Hindlimb muscle (tissue), 1 donor: ENCODE measurements at places on chromosomes 7 and 10. TPM values are rescaled to one million over a fixed set of nuclear protein-coding genes. Genes with fewer than 3 reads are reported as not detected.
A peak's percentile ranks its signal among the peaks of the same experiment; 100 is the strongest.

GRCh38 chr7:80804589-80804988 lies 114.3 kb downstream of the SEMA3C start:
- no peak for DNase-seq

GRCh38 chr7:36726311-36726710 lies 2.0 kb upstream of the AOAH start:
- no peak for DNase-seq

NXPH1 gene
- not detected for polyA plus RNA-seq

GRCh38 chr7:128408709-128409595 lies 830 bp downstream of the IMPDH1 start:
- no peak for DNase-seq

TFPI2 gene
- 1.8 TPM for polyA plus RNA-seq

PPIA gene
- 647 TPM for polyA plus RNA-seq

DNA sequence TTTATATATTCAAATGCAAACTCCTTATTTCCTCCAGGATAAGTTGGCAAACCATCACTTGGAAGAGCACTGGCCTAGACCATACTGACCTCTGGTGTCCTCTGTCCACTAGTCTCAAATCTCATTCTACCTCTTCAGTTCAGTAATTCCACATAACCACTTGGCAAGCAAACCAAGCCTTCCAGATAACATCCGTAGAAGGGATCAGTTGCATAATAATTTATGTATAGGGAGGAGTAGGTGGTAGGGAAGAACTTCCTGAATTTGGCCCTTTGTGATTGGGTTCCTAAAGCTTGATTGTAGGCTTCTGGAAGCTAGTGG lies 55.0 kb downstream of the WAC start:
- peak; percentile 46 for DNase-seq

GRCh38 chr7:136194878-136195277 lies 217.7 kb upstream of the MTPN start:
- DNase-seq, result no peak

TMEM273 gene
- polyA plus RNA-seq, result 6.3 TPM

DNA sequence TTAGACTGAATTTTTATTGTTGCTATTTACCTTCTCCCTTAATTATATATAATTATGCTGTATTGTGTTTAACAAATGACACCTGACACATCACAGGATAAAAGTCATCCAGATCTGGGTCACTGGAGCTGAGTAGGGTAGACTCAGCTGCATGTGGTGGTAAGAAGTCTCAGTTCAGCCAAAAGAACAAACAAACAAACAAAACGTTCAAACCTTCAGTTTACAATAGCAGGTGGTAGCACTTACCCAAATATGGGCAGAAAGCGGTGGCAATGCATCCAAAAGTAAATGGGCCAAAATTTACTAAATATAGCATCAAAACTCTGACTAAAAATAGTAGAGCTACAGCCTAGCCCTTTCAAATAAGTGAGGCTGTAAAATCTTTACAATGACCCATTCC lies 42.2 kb downstream of the ZWINT start:
- no peak for DNase-seq

HDAC9 gene
- 18.6 TPM for polyA plus RNA-seq

DNA sequence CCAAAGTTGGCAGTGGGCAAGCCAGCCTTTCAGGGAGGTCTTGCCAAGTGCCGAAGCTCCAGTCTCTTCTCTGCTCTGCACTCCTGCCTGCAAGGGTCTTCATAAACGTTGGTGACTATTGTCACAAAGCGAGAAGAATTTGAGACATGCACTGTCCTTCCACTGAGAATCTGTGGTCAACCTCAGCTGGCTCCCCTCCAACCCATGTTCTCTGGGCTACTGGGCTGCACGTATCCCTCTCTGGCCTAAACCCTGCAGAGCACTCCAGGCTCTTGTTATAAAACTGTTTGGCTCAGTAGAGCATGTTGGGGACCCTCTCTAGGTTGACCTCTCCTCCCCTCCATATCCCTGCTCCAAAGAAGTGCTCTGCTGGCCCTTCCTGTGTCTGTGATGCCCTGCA lies 260.4 kb upstream of the NFE2L3 start:
- DNase-seq, result no peak

GRCh38 chr10:88092973-88093372 lies 229.5 kb downstream of the PTEN start:
- DNase-seq, result no peak

- peak; percentile 61 for DNase-seq
Observed at GRCh38 chr10:15167411-15168290, 842 bp downstream of the NMT2 start.

DNA sequence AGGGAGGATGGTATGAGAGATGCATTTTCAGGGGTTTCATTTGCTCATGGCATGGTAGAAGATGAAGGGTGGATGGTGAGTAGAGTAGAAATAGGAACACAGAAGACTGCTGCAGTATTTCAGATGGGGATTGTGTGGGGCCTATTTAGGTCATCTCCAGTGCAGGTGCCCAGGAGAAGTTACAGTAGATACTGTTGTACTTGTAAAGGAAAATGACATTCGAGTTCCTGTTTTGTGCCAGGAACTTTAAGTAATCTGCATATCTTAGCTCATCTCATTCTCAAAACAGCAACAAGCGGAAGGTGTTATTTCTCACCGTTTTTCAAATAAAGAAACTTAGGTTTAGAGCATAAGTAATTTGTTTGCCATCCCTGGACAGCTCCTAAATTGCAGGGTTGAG lies 156.2 kb downstream of the AUTS2 start:
- DNase-seq, result no peak

UNC5B gene
- 11.6 TPM for polyA plus RNA-seq

STN1 gene
- polyA plus RNA-seq, result 20.4 TPM

- DNase-seq, result no peak
Observed at GRCh38 chr7:55379285-55379684, 14.1 kb downstream of the LANCL2 start.

GRCh38 chr7:54109501-54109900 lies 432.7 kb upstream of the VSTM2A start:
- no peak for DNase-seq

DNA sequence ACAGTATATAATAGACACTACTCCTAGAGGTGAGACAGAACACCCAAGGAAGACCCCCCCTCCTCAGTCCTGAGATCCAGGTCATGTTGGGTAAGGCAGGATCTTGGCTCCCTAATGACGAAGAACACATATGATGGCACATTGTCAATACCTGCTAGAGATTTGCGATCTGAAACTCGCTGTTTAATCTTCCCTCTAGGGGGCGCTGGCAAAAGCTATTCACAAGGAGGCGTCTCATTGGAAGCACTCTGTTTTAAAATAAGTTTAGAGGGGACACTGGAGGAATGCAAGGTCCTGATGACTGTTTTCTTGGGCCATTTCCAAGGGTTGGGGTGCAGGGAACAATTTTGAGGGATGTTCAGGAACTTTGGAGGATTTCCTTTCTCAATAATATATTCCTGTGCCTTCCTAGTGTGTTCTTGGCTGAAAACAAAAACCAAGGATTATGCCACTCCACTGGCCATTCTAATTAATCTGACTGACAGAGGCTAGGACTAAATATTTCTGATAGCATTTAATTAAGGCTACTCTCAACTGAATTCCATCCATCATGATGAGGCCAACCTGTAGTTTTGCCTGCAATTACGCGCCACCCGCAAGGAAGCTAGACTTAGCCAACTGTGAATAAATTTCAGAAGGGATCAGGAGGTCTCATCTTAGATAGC lies 1013.8 kb upstream of the MBL2 start:
- no peak for DNase-seq

- DNase-seq, result no peak
Observed at GRCh38 chr7:81652225-81652624, 117.6 kb downstream of the HGF start.

DNA sequence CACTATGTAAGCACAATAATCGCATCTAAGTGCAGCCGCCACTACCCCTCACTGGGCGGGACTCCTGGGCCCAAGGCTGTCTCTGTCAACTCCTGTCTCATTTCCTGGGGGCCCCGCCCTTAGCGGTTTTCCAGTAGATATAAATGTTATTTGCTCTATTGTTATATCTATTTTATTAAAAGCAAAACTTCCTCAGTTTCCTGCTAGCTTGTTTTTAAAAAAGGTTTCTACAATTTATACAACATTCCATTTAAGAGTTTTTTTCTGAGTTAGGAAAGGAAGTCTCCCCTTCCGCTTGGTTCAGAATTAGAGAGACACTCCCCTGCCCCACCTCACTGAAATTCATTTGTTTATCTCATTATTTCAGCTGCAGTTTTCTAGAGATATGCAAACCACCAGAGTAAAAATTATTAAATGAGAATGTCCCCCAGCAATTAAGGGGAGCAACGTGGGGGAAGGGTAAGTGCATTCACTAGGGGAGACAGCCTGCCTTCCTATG lies 82.7 kb downstream of the RAMP3 start:
- no peak for DNase-seq

GRCh38 chr7:39637400-39637799 lies 14.0 kb downstream of the RALA start:
- DNase-seq, result no peak

DNA sequence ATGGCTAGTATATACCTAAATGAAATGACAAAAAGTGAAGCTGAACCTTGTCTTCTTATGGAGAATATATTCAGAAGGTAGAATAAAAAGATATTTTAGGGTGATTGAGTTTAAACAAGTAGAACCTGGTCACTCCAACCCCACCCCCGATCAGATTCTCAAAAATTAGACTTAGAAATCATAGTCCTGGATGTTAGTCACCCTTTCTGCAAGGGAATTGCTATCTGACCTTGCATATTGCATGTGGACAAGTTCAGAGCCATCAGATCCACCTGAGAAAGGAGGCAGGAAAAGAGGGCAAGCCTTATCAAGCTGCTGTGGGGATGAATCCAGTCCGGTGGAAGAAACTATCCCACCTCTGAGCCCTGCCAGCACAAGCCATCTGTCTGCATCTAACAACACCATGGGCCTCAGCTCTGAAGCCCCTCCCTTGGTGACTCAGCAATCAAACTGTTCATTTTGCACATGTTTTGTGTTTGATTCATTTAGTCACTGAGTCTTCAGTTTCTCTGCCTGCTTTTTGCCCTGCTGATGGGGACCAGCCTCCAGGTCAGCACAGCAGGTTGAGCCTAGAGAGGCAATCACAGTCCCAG lies 727.3 kb downstream of the AUTS2 start:
- DNase-seq, result no peak

ADAMTS14 gene
- 24.6 TPM for polyA plus RNA-seq

GRCh38 chr7:92874567-92874966 lies 38.2 kb upstream of the CDK6 start:
- no peak for DNase-seq

- DNase-seq, result no peak
Observed at GRCh38 chr7:39650676-39651075, 27.3 kb downstream of the RALA start.

DNA sequence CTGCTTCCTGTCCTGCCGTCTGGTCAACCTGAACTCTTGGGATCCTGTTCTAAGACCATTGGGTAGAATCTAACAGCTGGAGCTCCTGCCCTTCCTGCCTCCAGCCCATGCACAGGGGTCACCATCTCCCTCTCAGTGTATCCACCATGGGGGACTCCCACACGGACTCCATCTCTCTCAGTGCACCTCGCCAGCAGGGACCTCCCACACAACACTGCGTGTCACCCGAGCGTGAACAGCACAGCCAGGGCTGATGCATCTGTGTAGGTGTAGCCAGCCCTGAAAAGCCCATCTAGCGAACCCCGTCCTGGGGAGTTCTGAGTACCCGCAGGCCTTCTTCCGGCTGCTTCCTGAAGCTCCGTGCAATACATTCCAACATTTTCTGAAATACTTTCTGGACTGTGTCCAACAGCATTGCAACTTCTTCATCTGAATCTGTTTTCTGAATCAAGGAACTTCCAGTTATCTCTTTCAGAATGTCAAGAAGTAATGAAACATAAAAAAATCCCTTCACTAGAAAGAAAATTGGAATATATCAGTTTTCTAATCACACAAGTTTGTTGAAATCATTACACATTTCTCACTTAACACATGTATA lies 52.5 kb downstream of the NCAPG2 start:
- DNase-seq, result no peak
